Psoas muscle (tissue), 8 donors: ENCODE measurements at places on chromosomes 16 and 17. TPM values are rescaled to one million over a fixed set of nuclear protein-coding genes. Genes with fewer than 3 reads are reported as not detected.

GRCh38 chr17:76385892-76386786 lies 1.7 kb downstream of the SPHK1 start:
- peak; percentile 90 for DNase-seq

Gene NPB
- 0.54 TPM for total RNA-seq

GRCh38 chr17:72811976-72812687 lies 280.4 kb downstream of the SLC39A11 start:
- no peak for DNase-seq

GRCh38 chr16:46884513-46885293 lies 541 bp downstream of the GPT2 start:
- DNase-seq: no peak

- no peak for DNase-seq
These were observed 44.9 kb downstream of the MEAK7 start for GRCh38 chr16:84459533-84459894.

DNA sequence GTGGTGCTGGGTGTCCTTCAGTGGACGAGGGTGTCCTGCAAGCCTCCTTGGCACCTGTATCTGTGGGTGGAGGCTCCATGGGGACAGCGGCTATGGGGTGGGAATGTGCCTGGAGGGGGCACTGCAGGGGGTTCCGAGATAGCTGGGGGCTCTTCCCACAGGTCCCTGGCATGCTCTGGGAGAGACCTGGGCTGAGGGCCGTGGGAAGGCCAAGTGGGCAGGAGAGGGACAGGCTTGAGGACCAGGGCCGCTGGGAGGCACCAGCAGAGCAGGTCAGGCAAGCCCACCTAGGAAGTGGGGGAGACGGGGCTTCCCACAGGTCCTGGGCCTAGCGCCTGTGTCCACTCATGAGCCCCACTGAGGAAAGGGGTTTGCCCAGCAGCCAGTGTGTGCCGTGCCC lies 9.7 kb downstream of the LRRC75A start:
- no peak for DNase-seq

DNA sequence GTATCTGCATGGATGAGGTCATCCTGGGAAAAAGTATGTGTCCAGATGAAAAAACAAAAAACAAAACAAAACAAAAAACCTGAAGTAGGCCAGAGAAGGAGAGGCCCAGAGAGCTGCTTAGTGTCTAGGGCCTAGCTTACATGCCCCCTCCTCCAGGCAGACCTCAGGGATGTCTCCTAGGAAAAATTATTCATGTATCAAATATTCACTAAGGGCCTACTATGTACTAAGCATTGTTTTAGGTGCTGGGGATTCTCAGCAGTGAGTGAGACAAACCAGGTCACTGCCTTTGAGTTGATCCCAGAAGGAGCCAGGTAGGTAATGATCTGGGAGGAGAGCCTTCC lies 49.5 kb downstream of the IRX6 start:
- DNase-seq: no peak

Gene TAC4
- total RNA-seq: not detected

DNA sequence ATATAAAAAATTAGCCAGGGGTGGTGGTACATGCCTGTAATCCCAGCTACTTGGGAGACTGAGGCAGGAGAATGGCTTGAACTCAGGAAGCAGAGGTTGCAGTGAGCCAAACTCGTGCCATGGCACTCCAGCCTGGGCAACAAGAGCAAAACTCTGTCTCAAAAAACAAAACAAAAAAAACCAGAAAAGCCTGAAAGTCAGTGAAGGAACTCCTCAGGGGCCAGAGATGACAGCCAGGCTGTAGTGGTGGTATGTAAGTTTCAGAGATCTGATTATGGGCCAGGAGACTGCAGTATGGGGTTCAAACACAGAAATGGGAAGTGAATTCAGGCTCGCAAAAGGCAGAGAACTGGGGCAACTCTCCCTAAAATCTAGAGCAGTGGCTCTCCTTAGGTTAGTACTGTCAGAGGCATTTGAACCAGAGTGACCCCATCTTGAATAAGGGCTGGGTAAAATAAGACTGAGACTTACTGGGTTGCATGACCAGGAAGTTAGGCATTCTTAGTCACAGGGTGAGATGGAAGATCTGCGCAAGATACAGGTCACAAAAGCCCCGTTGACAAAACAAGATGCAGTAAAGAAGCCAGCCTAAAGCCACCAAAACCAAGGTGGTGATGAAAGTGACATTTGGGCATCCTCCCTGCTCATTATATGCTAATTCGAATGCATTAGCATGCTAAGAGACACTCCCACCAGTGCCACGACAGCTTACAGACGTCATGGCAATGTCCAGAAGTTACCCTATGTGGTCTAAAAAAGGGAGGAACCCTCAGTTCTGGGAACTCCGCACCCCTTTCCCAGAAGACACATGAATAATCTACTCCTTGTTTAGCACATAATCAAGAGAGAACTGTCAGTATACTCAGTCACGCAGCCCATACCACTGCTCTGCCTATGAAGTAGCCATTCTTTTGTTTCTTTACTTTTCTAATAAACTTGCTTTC lies 120.2 kb upstream of the XYLT1 start:
- DNase-seq: no peak

- no peak for DNase-seq
These were observed 24.0 kb upstream of the SLFN5 start for GRCh38 chr17:35218915-35219314.

Gene TBC1D3H
- total RNA-seq: not detected

DNA sequence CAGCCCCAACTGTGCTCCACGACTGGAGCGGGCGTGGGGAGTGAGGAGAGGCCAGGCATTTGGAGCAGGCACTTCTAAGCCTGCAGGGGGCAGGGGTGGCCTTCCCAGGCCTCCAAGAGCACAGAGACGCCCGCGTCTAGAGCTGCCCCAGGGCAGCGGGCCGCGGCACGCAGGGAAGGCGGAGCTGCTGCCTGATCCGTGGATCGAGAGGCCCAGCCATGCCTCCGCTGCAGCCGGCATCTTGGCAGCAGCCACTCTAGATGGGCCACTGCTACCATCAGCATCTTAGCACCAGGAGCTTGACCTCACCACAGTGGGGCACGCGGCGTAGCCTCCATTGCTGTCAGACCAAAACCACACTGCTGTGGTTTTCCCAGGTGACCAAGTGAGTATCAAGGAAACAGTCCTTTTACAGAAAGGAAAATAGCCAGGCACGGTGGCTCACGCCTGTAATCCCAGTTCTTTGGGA lies 20.4 kb upstream of the WDR45B start:
- peak; percentile 84 for DNase-seq

GRCh38 chr16:30813821-30814189 lies 26.8 kb upstream of the ZNF629 start:
- no peak for DNase-seq

DNA sequence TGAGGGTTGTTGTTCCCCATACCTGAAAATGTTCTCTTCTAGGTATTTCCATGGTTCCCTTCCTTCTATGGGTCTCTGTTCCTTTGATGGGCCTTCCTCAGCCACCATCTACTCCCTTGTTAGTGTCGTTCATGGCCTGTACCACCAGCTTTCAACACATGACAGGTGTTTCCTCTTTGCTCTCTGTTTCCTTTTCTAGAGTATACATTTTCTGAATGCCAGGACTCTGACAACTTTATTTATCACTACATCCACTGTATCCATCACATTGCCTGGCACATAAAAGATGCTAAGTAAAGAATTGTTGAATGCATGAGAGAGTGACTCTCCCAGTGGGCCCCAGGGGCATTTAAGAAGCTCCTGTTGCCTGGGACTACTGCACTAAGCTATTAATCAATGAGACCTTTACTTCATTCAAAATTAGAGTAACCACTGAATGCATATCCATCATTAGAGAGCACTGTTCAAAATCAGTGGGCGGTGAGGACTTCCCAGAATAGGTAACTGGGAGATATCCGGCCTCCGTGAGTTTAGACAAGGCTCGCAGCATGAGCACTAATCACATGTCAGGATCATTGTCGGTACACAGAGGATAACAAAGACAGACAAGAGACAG lies 255.0 kb downstream of the CBLN1 start:
- no peak for DNase-seq

Gene ZBTB4
- total RNA-seq: 30.4 TPM

GRCh38 chr17:17682737-17683680 lies 1.8 kb downstream of the RAI1 start:
- DNase-seq: peak; percentile 71

DNA sequence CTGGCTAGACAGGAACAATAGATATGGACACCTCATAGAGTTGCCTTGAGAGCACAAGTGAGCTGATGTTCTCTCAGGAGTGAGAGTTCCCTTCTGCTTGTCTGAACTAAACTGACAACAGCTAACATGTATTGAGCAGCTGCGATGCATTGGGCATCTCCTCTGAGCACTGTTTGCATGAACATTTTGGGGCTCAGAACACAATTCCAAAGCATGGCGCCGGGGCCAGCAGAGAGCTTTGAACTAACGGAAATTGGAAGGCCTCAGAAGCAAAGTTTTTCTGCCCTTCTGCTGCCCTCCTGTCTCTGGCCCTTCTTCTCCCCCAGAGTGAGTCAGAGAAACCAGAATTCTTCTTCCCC lies 38.1 kb downstream of the TRPV2 start:
- DNase-seq: no peak

DNA sequence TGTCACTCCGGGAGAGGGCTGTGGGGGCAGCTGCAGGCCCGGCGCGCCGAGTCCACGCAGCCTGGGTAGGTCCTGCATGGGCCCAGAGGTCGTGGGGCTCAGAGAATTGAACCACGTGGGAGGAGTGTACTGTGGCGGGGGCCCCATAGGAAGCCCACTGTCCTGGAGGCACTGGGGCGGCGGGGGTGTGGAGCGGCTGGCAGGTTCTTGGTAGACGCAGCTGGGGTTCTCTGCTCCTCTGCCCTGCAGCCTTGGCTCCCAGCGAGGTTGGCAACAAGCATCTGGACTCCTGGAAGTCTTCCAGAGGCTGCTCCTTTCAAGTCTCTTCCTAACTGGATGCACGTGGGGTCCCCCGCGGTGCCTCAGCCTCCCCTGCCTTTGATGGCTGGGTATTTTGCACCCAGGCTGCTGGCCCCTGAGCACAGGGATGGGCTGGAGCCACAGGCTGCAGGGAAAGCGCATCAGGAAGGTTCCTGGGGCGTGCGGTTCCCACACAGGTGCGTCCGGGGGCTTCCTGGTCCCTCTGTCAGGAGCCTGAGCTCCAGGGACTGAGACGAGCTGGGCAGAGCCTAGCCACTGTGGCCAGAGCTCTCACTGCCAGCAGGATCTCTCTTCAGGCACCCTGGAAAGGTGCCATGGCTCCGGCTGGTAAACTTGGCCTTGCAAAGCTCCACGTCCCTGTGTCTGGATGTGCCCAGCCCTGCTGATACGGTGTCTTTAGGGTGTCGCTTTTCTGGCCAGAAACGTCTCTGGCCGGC lies 9.3 kb downstream of the KCTD5 start:
- DNase-seq: peak; percentile 54

GRCh38 chr16:52515068-52515671 lies 31.8 kb downstream of the TOX3 start:
- no peak for DNase-seq

Gene HOXB2
- total RNA-seq: 7.2 TPM

DNA sequence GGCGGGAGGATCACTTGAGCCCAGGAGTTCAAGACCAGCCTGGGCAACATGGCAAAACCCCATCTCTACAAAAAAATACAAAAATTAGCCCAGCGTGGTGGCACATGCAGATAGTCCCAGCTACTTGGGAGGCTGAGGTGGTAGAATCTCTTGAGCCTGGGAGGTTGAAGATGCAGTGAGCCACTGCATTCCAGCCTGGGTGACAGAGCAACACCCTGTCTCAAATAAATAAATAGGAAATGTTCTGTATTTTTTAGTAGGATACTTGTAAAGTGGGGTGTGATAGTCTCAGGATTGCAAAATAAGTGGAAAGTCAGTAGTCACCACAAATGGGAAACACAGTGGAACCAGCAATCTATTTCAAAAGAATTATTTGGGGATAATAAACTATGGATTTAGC lies 4.0 kb downstream of the RSPRY1 start:
- DNase-seq: no peak

- no peak for DNase-seq
These were observed 120.4 kb downstream of the PARN start for GRCh38 chr16:14509675-14510132.

GRCh38 chr16:4654011-4654963 lies 29.7 kb downstream of the MGRN1 start:
- DNase-seq: no peak

- no peak for DNase-seq
These were observed 39.6 kb downstream of the GPRC5B start for GRCh38 chr16:19844945-19845641.

Gene DOC2A
- not detected for total RNA-seq

Gene MYBBP1A
- 63.2 TPM for total RNA-seq

Gene WSB1
- total RNA-seq: 41.3 TPM

DNA sequence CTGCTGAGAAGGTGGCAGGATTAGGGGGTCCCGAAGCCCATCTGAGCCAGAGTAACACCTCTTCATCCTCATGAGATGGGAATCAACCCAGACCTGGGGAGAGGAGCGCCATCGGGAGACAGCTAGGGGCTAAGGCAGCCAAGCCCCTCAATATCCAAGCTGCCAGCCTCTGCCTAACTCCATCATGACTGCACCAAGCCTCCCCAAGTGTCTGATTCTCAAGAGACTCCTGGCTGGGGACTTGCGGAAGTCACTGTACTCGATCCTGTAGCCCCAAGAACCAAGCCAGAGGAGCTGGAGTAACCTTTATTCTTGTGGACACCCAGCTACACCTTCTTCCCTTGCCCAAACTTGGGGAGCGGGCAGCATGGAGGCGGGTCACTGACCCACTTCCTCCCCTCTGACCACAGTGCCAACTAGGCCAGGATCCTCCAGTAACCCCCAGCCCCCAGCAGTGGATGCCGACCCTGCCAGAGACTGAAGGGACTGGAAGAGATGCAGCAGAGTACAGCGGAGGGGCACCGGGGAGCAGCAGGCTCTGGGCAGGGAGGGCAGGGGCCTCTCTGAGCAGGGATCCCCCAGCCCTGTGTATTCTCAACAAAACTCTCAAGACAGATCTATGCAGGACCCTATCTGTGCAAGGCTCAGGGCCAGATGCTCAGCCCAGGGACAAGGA lies 13.3 kb downstream of the HDAC5 start:
- DNase-seq: no peak

Gene MARF1
- total RNA-seq: 91.5 TPM

Gene OTOA
- not detected for total RNA-seq

Gene CYGB
- total RNA-seq: 14.6 TPM

GRCh38 chr16:19114359-19115147 lies 789 bp downstream of the ITPRIPL2 start:
- peak; percentile 78 for DNase-seq

- no peak for DNase-seq
These were observed 51.3 kb upstream of the FBXO47 start for GRCh38 chr17:39018267-39019134.

GRCh38 chr17:34246446-34246845 lies 8.6 kb upstream of the CCL2 start:
- no peak for DNase-seq

DNA sequence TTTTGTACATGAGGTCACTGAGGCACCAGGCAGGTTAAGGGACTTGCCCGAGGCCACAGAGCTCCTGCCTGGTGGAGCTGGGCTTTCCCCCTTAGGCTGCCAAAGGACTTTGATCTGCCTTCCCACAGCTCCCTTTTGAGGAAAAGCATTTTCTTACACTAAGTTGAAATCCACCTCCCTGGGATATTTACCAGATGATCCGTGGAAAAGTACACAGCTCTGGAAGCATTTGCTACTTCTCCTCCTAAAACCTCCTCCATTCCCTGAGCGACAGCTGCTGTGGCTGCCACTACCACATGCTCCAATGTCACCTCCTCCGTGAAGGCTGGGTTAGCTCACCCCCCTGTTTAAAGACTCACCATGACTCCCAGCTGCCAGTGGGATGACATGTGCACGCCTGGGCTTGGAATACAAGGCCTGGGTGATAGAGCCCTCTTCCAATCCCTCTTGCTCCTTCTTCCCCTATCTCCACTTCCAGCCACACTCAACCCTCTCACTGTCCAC lies 1.2 kb upstream of the MPRIP start:
- DNase-seq: peak; percentile 67
